ENCODE measurements at places on chromosomes 6 and 20.
A peak's percentile ranks its signal among the peaks of the same experiment; 100 is the strongest.

GRCh38 chr6:42907336-42907735 is 8.5 kb upstream of the PTCRA start:
- no peak for DNase-seq

DNA sequence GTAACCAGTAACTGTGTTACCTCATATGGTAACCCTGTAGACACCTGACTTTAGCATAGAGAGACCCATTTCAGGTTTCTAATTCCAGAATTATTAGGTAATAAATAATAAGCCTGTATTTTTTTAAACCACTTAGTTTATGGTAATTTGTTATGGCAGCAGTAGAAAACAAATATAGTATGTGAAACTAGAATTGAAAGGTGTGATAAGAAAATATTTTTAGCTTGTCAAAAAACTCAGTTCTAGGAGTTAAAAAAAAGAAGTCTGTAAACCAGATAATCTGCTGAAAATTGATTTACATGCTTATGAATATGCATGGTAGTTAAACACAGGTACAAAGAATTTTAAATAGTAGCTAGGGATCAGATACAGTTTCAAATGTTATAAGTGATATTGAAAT is 695.0 kb upstream of the GJE1 start:
- DNase-seq = no peak

DNA sequence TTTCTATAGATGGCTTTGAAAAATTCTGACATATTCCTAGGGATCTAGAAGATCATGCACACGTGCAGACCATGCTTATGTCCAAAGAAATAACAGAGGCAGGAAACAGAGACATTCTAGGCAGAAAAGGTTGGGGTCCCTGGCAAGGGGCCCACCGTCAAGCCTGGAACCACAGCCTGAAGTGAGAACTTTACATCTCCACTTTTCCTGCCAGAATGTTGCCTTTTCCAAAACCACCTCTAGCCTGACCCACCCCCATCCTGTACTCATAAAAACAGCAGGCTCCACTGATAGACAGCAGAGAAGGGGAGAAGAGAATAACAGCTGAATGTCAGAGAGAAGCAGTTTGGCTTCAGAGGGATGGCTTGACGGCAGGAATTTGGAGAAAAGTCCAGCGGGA is 257.3 kb upstream of the NT5E start:
- DNase-seq = no peak

GRCh38 chr6:132937466-132937906 is 123.1 kb downstream of the RPS12 start:
- peak; percentile 64 for DNase-seq

- no peak for DNase-seq
Observed at GRCh38 chr6:10099529-10100140, 315.2 kb downstream of the TFAP2A start.

DNA sequence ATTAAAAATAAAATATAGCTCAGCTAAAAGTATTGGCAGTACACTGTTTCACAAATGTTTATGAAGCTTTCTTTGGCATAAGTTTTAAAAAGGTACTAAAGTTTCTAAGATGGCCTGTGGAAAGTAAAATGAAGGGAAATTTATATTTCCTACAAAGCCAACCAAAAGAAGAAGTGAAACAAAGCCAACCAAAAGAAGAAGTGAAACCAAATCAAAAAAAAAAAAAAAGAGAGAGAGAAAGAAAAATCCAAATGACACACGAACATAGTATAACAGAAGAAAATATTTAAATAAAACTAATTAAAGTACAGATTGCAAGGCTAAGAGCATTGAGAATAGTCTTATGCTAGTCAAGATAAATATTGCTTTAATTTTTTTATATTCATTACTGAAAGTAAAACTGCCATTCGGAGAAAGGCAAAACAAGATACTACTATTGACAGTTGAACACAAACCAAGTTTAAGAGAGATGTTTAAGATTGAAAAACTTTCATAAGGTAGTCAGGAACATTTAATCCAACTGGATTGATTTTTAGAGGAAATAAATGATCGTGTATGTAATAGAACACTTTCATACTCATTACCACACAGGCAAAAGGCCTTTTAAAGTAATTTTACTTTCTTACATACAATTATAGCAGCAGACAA is 12.8 kb upstream of the KHDRBS2 start:
- DNase-seq = no peak

DNA sequence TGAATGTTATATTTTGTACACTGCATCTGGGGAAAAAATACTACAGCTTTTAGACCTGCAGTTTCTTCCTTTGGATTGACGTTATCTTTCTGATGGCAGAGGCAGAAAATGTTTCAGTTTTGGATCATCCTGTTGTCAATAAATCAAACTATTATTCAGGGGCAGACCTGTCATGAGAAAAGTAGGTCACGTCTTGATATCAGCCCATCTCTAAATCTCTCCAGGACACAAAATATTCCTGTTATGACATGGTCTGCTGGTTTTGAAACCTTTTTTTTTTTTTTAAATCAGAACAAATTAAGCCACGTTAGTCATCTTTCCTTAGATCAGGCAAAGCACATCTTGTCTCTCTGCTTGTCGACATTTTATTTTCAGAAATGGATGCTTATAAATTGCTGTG is 24.0 kb downstream of the IL20RA start:
- DNase-seq = no peak

- no peak for DNase-seq
Observed at GRCh38 chr6:121349596-121349995, 15.3 kb upstream of the TBC1D32 start.

- DNase-seq = no peak
Observed at GRCh38 chr6:31575335-31575901, at the start of gene TNF. Gene TNF, plus strand, starts transcription at chr6:31575565. Its CDS starts 177 bp downstream, at chr6:31575742.

DNA sequence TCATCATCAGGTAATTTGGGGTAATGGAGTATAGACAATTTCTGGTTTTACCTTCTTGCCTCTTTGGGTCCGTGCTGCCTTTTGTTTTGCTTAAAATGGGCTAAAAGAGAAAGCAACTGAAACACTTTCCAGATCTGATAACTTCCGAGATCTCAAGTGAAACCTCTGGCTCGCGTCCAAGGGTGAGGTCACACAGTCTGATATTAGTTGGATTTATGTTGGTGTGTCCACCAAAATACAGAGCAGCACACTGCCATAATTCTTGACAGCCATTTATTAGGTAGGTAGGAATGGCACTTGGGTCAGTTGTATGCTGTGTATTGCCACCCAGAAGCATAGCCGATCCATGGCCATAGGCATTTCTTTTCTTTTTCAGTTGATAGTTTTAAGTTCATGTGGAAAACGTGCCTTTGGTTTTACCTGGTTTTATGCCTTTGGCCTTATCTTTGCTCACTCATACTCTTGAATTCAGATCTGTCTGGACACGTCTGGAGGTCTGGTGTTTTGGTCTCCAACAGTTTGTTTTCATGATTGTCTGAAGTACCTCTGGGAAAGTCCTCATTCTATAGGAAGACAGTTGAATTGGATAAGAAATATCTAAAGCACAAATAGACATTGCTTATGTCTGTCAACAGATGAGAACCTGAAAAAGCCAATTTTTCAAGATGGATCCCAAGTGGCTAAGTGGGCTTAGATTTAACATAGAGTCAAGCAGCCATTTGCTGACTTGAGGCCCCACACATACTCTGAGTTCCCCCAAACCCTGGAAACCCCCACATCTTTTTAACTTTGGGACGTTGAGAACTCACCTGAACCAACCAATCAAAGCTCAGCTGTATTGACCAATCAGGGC is 320.8 kb downstream of the SOX4 start:
- DNase-seq = no peak

DNA sequence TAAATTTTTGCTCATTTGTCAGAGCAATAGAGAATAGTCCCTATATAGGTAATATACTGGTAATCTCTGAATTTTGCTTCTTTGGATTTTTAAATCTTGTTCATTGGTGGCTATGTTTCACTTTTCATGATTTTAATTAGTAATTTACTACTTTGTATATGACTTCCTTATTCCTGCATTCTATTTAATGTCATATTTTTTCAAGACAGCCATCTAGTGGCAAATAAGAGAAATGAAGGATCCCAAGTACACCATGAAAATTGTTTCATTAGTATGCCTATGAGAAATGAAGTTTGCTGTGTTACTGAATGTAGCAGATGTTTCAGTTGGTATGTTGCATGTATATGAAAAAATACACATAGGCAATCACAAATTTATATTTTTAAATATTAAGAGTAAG is 82.4 kb downstream of the ZNF292 start:
- DNase-seq = peak; percentile 42

GRCh38 chr6:97073903-97074302 is 149.4 kb downstream of the KLHL32 start:
- no peak for DNase-seq

GRCh38 chr6:20706238-20706938 is 172.1 kb downstream of the CDKAL1 start:
- DNase-seq = no peak

DNA sequence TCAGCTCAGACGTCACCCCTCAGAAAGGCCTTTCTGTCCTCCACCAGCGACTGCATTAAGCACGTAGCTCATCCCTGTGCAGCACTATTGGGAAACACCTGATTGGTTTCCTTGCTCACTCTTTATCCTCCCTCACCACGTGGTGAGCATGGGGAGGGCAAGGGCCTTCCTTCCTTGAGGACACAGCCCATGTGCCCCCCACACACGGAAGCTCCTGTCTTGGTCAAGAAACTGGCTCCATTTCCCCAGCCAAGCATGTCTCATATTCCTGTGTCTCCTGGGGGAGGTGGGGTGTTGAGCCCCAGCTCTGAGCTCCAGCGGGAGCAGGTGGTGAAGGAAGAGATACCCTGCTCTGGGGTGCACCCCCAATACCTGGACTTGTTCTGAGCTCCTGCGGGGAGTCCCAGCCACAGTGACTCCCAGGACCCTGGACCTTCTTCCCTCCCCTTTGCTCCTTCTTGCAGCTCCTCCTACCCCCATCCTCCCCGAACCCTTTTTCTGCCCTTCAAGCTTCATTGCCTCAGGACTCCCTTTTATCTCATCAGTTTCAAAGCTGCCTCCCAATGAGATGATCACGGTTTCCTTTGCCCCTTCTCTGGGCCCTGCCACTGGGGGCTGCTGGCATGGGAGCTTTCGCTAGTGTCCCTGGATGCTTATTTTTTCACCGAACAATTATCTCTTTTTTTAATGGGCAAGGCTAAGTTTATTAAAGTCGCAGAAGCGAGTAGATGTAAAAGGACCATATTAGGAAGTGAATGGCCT is 230.1 kb downstream of the TFAP2C start:
- no peak for DNase-seq

DNA sequence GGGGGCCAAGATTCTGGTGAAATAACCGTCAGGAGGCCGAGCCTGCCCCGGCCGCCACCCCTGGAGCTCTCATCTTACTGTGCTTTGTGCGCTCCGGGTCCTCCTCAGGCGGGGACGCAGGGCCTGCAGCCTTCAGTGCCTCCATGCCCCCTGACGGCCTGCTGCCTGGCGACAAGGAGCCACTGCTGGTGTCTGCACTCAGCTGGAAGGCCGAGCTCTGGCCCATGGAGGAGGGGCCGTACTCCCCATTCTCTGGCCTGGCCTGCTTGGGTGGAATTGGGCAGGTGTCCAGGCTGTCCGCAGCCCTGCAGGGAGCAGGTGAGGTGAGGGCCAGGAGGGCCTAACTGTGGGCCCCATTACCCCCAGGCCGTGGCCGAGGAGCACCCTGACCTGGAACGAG is 5.3 kb downstream of the ZNF512B start:
- DNase-seq = no peak

GRCh38 chr6:34489207-34489805 is 23.4 kb downstream of the PACSIN1 start:
- no peak for DNase-seq

DNA sequence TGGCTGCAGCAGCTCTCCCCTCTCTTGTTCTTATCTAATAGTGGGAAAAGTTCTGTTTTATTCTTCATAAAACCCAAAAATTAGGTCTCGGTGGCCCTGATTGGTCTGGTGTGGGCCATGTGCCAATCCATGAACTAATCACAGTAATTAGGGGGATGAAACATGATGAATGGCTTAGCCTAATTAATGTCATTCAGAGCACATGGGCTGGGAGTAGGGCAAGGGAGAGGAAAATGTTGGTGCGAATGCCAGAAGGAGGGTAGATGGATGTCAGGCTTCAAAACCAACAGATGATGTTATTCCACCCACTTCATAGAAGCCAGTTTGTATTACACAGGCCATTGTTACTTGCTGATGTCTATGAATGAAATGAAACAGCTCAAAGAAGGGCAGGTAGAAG is 46.5 kb downstream of the PLEKHG1 start:
- DNase-seq = no peak

DNA sequence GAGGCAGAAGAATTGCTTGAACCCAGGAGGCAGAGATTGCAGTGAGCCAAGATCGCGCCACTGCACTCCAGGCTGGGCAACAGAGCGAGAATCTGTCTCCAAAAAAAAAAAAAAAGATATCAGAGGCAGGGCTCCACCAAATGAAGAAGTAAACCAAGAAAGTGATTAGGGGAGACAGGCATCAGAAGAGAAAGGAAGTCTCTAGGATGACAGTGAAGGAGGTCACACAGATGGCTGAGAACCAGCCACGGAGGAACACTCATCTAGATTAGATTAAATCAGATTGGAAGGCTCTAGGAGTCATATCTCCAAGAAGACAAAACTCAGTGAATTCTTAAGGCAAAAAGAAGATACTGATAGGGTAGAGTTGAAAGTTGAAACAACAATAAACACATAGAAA is 102.2 kb upstream of the CCDC28A start:
- DNase-seq = no peak

GRCh38 chr6:43199912-43200311 is 17.9 kb downstream of the CUL9 start:
- no peak for DNase-seq

DNA sequence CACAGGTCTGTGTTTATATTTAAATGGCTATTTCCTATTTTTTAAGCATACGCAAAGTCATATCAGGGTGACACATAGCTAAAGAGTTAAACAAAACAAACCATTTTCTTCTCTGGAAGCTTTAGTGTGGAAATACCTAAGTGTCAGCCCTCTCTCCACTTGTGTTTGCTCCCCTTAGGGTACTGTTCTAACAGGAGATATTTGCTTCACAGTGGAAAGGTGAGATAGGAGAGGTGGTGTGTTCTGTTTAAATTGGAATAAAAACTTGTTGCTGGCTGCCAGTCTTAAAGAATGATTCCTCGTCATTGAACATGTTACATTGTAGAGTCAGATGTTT is 18.9 kb downstream of the PHACTR2 start:
- DNase-seq = no peak

DNA sequence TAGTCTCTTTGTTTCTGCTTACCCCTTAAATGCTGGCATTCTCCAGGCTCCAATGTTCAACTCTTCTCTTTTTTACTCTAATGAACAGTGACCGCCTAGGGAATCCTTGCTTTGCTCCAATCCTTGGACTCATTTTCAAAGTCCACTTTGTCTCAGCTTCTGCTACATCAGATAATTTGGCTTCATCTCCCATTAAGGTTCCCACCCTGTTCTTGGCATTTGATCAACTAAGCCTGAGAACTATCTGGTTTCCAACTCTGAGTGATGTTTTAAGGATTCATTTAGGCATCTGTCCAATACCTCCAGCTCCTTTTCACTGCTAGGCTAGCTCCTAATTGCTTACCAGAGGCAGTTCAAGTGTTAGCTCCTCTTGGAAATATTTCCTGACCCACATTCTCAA is 64.9 kb downstream of the ME1 start:
- no peak for DNase-seq

DNA sequence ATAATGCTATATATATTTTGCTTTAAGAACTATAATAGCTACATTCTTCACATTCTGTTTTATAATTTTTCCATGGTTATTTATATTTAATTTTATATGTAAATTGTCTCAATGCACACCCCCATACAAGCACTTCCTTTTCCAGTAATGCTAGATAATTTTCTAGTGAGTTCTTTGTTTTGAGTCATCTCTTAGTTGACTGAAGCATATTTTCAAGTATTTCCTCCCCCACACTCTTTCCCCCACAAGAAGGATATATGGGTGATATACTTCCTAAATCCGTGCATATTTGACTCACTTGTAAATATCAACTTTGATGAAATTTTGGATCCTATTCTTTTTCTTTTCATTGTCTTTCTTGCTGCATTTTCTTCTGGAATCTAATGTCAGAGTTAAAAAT is 82.1 kb upstream of the SRSF6 start:
- no peak for DNase-seq

Data from hematopoietic multipotent progenitor cell treated with erythropoietin and hydrocortisone succinate and interleukin-3 and kit ligand, for 17 days (in vitro differentiated cells).